ENCODE measurements at places on chromosomes 2 and 18. TPM values are rescaled to one million over a fixed set of nuclear protein-coding genes. Genes with fewer than 3 reads are reported as not detected.

The ARL5A gene
- 32.4 TPM for total RNA-seq

The GPR39 gene
- total RNA-seq = 4.7 TPM

The ARHGAP25 gene
- not detected for total RNA-seq

The SERPINB3 gene
- total RNA-seq = not detected

The ATP5MC3 gene
- total RNA-seq = 183 TPM

The DCDC2C gene
- total RNA-seq = not detected

The BUB1 gene
- 5.5 TPM for total RNA-seq

The ACMSD gene
- total RNA-seq = not detected

The SLC4A5 gene
- under 0.01 TPM for total RNA-seq

The PIGN gene
- total RNA-seq = 14.2 TPM

The PTH2R gene
- not detected for total RNA-seq

The UGT1A10 gene
- not detected for total RNA-seq

The SPATA3 gene
- total RNA-seq = not detected

The CNTNAP5 gene
- total RNA-seq = not detected

The DPYSL5 gene
- 0.16 TPM for total RNA-seq

The INHBB gene
- total RNA-seq = under 0.01 TPM

Measured in mesangial cell (primary cell).